NCI-H1048 (cell line): ENCODE measurements at places on chromosomes 7 and 10.

DNA sequence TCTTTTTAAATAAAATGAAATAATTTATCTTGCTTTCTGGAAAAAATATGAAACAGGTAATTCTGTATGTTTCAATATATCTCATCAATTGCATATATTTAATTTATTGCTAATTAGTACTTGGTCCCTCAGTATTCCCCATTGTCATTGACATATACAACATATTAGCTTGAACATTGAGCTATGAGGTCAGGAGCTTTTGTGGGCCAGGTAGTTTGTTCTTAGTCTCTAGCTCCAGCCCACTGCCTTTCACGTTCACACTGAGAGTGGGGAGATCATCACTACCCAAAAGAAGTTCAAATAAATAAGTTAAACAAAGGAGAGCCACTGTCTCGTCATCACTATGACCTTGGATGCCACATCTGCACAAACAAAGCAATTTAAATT lies 54.7 kb upstream of the DKK1 start:
- DNase-seq, result no peak

DNA sequence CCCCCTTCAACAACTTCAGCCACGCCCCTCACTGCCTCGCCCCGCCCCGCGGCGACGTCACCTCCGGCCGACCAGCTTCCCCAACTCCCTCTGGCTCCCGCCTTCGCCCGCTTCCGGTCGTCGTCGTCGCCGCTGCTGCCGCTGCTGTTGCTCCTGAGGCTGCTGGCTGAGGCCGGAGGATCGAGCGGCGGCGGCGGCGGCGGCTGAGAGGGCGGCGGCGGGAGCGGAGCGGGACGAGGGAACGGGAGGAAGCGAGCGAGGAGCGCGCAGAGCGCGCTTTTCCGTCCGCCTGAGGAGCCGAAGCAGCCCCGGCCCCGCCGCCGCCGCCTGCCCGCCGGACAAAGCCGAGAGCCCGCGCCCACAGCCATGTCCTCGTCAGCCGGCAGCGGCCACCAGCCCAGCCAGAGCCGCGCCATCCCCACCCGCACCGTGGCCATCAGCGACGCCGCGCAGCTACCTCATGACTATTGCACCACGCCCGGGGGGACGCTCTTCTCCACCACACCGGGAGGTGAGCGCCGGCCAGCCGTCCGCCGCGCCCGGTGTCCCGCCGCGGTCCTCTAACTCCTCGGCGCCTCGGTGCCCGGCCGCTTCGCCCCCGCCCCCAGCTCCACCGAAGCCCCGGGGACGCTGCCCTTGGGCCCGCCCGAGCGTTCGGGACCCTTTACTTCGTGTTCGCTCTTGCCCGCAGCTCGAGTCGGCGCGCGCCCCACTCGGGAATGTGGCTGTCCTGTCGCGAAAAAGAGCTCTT lies at the start of gene EIF4EBP2:
Gene EIF4EBP2, plus strand, starts transcription at position 110 of the 751 bp plus-strand sequence. Its CDS starts 257 bp downstream, at position 367.
- DNase-seq, result peak; percentile 87

- DNase-seq, result no peak
Observed at GRCh38 chr10:18149196-18149800, 9.1 kb downstream of the CACNB2 start.

GRCh38 chr10:91597197-91597881 lies 35.5 kb downstream of the PPP1R3C start:
- no peak for DNase-seq

DNA sequence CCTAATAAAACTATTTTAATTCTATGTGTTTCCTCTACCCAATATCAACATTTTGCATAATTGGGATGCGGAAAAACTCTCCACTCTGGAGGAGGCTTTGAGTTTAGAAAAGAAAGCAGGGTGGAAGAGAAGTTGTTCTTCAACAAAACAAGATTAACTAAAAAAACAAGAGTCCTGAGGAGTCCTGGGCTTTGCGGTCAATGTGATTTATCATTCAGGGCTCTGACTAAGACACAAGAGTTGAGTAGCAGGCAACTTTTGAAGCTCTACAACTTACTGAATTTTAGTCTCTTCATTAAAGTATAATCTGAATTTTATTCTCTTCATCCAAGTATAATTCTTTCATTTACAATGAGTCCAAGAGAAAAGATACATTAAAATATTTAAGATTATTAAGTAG lies 18.3 kb upstream of the TMEM26 start:
- no peak for DNase-seq

GRCh38 chr10:121580276-121581116 lies 17.7 kb downstream of the FGFR2 start:
- DNase-seq, result peak; percentile 65

- no peak for DNase-seq
Observed at GRCh38 chr10:100347568-100348195, 649 bp downstream of the SCD start.

- no peak for DNase-seq
Observed at GRCh38 chr7:157377436-157378124, 40.8 kb downstream of the DNAJB6 start.

- DNase-seq, result no peak
Observed at GRCh38 chr10:79910836-79911235, 38.1 kb downstream of the SFTPD start.

- DNase-seq, result no peak
Observed at GRCh38 chr10:112815269-112816032, 134.6 kb upstream of the TCF7L2 start.

GRCh38 chr10:71721313-71721712 lies 1.7 kb upstream of the C10orf105 start:
- DNase-seq, result no peak
